ENCODE measurements at places on chromosomes 11 and 22. TPM values are rescaled to one million over a fixed set of nuclear protein-coding genes. Genes with fewer than 3 reads are reported as not detected.

TCF20 gene
- 81.7 TPM for total RNA-seq

CLP1 gene
- total RNA-seq: 21.0 TPM

IRAG1 gene
- total RNA-seq: 0.35 TPM

SOX10 gene
- total RNA-seq: not detected

MS4A3 gene
- total RNA-seq: not detected

DEUP1 gene
- 0.25 TPM for total RNA-seq

IFITM10 gene
- total RNA-seq: 2.7 TPM

AGBL2 gene
- 2.9 TPM for total RNA-seq

SCGB1A1 gene
- not detected for total RNA-seq

OR10D3 gene
- total RNA-seq: not detected

MUC6 gene
- total RNA-seq: not detected

BCO2 gene
- 2.2 TPM for total RNA-seq

AQP11 gene
- 11.5 TPM for total RNA-seq

RAB3IL1 gene
- total RNA-seq: 8.3 TPM

CD3G gene
- 0.32 TPM for total RNA-seq

HTR3A gene
- not detected for total RNA-seq

DENND5A gene
- 54.3 TPM for total RNA-seq

DNA sequence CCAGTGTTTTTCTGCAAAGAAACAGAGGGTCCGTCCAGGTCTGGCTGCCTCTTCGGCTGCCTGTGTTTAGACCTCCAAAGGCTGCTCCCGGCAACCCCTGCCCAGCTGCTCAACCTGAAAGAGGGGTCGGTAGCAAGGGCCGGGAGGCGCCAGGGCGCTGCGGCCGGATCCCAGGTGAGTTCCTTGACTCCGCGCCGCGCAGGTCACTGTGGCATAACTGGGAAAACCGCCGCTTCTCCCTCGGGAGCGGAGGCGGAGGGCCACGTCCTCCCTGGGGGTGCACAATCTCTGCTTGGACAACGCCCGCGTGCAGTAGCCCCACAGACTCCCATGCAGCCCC, 1.0 kb upstream of the BRSK2 start:
- DNase-seq: no peak

- DNase-seq: no peak
These were observed 33.8 kb upstream of the MUC5AC start for GRCh38 chr11:1123970-1124369.

GRCh38 chr11:70541176-70541575, 142.8 kb downstream of the CTTN start:
- no peak for DNase-seq

DNA sequence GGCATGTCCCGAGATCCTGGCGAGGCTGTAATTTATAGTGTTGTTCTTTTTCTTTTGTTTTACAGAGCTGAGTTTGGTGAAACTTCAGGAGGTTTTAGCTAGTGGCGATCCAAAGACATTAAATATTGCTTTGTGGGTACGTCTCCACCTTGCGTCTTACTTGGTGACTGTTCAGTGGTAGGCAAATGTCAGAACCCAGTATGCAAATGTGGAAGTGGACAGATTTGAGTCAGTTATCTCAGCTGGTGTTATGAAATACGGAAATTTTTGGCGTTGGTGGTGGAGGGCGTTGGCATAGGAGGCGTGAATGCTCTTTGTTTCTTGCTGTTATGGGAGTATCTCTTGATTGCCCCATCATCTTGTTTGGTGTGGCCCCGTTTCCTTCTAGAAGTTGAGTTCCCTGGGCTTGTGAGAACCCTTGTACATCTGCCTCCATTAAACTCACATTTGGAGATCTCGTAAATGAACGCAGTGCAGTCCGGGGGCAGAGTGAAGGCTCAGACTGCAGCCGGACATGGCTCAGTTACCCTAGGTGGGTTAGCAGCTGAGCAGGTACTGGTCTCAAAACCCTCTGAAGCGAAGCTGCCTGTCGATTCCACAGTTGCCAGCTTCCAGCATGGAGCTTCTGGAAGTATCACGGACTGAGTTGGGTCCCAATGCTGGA, 39.9 kb downstream of the PTPRJ start:
- no peak for DNase-seq

GRCh38 chr22:36452250-36452977, 29.0 kb downstream of the TXN2 start:
- no peak for DNase-seq

DNA sequence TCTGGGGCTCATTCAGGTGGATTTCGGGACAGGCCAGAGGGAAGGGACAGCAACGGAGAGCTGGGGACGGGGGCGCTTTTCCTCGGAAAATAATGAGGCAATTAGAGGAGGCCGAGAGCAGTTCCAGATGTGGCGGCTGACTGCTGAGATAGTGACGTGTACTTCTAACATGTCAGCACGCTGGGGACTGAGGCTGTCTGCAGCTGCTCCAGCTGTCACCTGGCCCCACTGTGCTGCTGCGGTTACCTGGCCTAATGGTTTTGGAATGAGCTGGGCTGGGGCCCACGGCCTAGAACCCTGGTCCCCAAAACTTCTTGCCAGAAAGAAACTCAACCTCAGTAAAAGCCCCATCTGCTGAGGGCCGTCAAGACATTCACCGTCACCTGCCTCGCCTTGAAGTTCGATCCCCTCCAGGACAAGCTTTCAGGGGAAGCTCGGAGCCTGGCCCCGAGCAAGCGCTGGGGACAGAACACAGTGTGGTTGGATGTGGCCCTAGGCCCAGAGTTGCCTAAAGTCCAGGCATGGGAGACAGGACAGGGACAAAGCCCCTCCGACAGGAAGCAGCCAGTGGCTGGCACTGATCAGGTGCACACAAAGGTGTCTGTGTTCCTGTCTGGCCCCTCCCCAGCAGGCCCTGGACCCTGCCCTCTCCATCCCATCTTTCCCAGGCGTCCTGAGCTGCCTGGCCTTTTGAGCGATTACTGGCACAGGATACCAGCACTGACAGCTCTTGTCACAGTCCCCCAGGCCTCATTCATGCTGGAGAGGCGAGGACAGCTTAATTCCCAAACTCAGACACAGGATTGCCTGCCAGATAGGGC, 22.1 kb downstream of the RPUSD4 start:
- DNase-seq: no peak

GRCh38 chr11:119936426-119936825, 201.5 kb downstream of the TRIM29 start:
- DNase-seq: no peak

- no peak for DNase-seq
These were observed 260.0 kb upstream of the CADM1 start for GRCh38 chr11:115764176-115764575.

DNA sequence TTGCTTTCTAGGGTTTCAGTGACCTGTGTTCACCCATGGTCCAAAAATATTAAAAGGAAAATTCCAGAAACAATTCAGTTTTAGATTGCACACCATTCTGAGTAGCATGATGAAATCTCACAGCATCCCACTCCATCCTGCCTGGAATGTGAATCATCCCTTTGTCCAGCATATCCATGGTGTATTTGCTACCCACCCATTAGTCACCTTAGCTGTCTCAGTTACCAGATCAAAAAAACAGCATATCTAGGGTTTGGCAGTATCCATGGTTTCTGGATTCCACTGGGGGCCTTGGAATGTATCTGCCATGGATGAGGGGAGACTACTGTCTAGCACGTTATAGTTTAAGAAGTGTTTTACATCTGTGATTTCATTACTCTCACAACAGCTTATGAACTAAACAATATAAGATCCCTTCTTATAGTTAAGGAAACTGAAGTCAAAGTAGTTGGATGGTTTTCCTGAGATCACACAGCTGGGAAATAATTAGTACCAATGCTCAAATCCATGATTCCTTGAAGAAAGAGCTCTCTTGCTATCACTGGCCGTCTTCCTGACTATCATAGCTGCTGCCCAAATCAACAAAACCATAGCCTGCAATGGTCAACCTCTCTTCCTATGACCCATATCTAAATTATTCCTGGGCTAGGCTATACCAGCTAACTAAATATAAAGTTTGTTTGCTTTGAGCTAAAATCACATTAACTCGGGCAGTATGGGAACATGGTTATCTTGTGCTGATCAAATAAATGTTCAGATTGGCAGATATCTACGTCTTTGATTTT, 122.6 kb downstream of the MICAL2 start:
- peak; percentile 60 for DNase-seq

DNA sequence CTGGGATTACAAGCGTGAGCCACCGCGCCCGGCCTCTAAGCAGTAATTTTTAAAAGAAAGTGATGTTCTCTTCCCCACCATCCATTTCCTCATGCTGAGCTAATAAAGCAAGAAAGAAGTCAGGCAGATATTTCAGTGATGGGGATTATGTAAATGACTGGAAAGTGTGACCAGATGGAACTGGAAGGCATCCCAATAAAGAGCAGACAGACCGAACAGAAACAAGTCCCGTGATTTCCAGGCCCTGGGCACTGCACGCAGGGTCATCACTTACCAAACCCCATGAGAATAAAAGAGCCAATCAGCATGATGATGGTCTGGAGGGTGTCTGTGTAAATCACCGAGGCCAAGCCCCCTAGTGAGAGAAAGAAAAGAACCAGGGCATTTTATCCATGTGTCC, 18.2 kb downstream of the SLC5A4 start:
- no peak for DNase-seq

- no peak for DNase-seq
These were observed 948.2 kb downstream of the NTM start for GRCh38 chr11:132318421-132319157.

- no peak for DNase-seq
These were observed 26.7 kb downstream of the MOB2 start for GRCh38 chr11:1459764-1460395.

- no peak for DNase-seq
These were observed 12.9 kb downstream of the IL17RA start for GRCh38 chr22:17097701-17098100.

GRCh38 chr11:81365496-81365895, 1368.2 kb downstream of the FAM181B start:
- no peak for DNase-seq

DNA sequence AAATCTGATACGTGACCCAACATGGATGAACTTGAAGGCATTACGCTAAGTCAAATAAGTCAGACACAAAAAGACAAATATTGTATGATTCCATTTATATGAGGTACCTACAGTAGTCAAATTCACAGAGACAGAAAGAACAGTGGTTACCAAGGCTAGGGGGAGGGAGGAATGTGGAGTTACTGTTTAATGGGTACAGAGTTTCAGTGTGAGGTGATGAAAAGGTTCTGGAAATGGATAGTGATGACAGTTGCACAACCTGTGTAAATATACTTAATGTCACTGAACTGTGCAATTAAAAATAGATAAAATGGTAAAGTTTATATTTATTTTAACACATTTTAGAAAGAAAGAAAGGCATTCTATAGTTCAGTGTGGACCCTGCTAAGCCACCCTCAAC, 24.1 kb upstream of the TMEM45B start:
- DNase-seq: peak; percentile 50

GRCh38 chr22:20138417-20138738, 6.8 kb downstream of the ZDHHC8 start:
- no peak for DNase-seq

DNA sequence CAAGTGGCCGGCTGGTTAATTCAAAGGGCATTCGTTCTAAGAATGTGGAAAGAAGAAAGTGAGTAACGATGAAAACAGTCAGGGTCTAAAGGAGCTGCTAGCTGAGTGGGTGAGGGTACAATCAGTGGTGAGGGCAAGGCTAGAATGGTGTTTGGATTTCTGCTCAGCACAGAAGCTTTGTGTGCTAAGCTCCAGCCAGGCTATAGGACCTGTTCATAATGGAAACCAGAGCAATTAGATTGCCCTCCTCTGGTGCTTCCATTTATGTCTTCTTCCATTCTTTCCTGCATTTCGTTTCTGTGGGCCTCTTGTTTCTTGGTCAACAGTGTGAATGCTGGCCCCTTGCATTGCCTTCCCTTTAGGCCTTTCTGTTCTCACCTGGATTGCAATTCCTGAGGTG, 572.9 kb upstream of the CHORDC1 start:
- DNase-seq: no peak

DNA sequence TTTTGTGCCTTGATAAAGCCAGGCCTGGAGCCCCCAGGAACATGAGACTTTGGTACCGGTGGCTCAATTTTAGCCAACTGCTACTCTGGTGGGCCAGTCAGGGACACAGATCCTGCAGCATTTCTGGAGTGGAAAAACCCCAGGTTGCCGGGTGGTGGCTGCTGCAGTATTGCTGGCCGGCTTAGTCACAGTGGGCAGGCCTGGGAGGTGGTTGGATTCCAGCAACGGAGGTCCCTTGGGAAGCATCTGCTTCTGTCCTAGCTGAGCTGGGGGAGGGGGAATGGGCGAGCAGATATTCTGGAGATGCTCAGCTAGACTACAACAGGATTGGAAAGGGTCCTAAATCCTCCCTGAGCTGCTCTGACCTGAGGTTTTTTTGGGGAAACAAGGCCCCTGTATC, 31.6 kb upstream of the ACCSL start:
- DNase-seq: no peak

DNA sequence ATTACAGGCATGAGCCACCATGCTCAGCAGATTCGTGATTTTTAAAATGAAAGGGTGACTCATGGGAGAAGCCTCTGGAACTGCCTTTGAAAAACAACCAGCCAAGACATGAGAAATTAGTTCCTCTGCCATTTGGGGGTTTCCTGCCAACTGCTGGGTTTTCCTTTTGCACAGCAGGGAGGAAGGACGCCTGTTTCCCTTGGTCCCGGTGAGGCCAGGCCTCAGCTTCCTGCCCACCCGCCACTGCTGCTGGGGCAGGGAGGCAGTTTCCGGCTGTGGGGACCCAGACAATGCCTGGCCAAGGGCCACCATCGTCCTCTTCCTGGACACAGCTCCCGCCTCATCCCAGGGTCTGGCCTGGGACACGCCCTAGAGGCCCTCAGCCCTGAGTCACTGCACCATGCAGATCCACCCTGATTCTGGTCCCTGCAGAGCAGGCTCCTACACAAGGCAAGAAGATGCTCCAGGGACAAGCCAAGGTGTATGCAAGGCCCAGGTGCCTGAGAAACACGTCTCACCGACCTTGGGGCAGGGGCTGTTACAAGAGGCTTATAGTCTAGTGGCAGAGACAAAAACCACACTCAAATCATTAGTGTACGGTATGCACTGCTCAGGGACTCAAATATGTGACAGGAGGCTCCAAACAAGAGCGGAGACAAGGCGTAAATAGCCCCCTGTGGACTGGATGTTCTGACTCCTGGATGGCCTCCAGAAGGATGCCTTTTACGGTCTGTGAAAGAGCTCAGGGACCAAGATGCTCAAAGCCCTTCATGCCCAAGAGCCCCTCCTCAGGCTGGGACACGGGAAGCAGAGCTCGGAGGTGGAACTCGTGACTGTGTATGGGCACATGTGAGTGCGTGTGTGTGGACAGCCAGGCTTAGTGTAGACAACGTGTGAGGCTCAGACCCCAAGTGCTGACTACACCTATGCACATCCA, 10.0 kb downstream of the PPM1F start:
- DNase-seq: no peak

GRCh38 chr22:50508897-50509296, 873 bp downstream of the NCAPH2 start:
- DNase-seq: no peak

- no peak for DNase-seq
These were observed 40.3 kb upstream of the TTLL12 start for GRCh38 chr22:43227239-43227630.

DNA sequence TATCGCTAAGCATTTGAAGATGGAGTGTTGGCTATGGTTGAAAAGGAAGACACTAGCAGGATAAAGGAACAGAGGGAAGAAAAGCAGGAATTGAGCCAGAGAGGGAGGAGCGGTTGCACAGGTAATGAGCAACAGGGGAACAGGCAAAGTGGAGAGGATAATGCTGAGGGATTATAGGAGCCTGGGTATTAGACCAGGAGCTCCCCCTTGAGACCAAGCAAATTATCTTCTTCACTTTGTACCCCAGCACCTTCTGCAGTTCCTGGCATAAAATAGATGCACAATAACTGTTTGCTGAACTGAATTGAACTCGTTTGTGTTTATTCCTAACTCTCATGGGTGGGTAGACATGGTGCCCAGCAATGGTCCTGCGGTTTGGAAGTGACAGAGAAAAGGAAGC, 54.6 kb upstream of the OR5P2 start:
- no peak for DNase-seq

Data from Caco-2 (cell line).